Naive thymus-derived CD4-positive, alpha-beta T cell (primary cell): ENCODE measurements at places on chromosomes 7 and 10. TPM values are rescaled to one million over a fixed set of nuclear protein-coding genes. Genes with fewer than 3 reads are reported as not detected.

TFAM gene
- polyA plus RNA-seq: 43.5 TPM

CLDN3 gene
- not detected for polyA plus RNA-seq

NRAP gene
- polyA plus RNA-seq: not detected

NIPSNAP2 gene
- polyA plus RNA-seq: 38.0 TPM

ANKRD1 gene
- not detected for polyA plus RNA-seq

FFAR4 gene
- polyA plus RNA-seq: not detected

FOXI2 gene
- polyA plus RNA-seq: not detected

TMEM176A gene
- 0.35 TPM for polyA plus RNA-seq

INHBA gene
- polyA plus RNA-seq: not detected

GRCh38 chr7:99032928-99033327 is 111.0 kb downstream of the SMURF1 start:
- no peak for DNase-seq

DNA sequence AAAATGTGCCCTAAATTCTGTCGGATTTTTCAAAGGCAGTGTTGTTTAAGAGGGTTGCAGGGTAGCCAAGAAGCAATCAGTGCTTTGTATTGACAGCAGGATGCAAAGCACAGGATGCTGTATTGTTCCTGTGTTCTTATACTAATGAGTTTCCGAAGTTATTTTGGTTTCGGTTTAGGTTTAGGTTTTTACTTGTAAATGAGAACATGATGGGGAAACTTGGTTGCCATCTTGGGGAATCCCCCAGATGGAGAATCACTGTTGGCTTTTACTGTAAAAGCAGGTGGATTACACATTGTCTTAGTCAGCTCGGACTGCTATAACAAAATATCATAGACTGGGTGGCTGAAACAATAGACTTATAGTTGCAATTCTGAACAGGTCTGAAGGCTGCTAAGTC is 72.1 kb downstream of the INHBA start:
- DNase-seq: no peak

GRCh38 chr10:62614389-62615157 is 189.9 kb upstream of the ADO start:
- DNase-seq: no peak

GRCh38 chr10:23155169-23155568 is 36.9 kb upstream of the PTF1A start:
- no peak for DNase-seq

- DNase-seq: no peak
These were observed 21.8 kb upstream of the LOXL4 start for GRCh38 chr10:98289802-98290209.

DNA sequence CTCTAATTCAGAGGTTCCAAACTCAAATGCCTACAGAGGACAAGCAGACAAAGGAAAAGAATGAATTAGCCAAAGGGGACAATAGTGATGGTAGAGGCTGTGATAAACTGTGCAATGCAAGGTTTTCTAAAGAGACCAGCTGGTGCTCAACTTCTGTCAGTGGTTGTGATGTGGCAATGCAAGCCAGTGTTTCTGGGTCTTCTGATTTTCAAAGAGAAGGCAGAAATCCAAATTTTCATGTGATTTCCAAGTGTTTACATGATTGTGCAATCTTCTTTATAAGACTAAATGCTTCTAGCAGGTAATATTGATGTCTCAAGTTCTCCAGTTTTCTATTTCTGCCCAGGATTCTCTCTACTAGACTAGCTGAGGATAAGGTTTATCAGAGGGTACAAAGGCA is 135.9 kb downstream of the PCDH15 start:
- no peak for DNase-seq

DNA sequence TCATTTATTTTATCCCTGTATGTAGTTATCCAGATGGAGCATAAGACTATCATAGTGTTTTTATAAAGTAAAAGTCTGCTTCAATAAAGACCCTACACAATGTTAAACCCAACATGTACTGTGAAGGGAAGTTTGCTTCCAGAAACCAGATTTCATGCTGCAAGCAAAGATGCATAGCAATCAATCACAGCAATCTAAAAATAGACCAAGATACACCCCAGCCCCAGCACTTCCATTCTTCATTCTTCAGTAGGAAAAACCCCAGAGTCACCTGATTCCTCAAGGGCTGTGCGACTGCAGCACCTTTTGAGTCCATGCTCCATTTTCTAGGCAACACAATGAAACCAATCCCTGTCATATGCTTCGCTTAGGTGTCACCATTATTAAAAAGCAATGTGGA is 66.9 kb upstream of the PDE1C start:
- DNase-seq: no peak

DNA sequence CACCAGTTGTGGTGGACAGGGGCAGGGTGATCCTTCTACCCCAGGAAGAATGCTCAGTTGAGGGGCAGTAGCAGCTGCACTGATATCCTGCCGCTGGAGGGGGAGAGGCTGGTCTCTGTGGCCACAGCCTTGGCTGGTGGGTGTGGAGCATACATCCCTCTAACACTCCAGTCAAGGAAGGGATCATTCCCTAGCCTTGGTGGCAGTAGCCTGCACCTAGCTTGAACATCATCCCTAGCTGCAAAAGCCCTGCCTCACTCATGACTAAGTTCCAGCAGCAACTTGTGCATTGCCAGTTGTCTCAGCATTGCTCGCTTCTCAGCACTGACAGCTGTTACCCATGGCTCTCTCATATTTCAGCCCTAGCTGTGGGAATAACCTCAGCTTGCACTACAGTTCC is 688.9 kb upstream of the POT1 start:
- DNase-seq: no peak

DNA sequence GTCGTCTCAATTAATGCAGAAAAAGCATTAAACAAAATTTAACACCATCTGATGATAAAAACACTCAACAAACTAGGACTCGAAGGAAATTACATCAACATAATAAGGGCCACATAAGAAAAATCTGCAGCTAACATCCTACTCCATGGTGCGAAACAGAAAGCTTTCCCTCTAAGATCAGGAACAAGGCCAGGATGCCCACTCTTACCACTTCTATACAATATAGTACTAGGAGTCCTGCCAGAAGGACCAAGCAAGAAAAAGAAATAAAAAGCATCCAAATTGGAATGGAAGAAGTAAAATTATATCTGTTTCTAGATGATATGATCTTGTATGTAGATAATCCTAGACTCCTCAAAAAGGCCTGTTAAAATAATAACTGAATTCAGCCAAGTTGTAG is 143.8 kb upstream of the GPR22 start:
- no peak for DNase-seq

- no peak for DNase-seq
These were observed 4.3 kb upstream of the KAT6B start for GRCh38 chr10:74822101-74822500.

- DNase-seq: no peak
These were observed 71.7 kb upstream of the TPK1 start for GRCh38 chr7:144907577-144907976.

DNA sequence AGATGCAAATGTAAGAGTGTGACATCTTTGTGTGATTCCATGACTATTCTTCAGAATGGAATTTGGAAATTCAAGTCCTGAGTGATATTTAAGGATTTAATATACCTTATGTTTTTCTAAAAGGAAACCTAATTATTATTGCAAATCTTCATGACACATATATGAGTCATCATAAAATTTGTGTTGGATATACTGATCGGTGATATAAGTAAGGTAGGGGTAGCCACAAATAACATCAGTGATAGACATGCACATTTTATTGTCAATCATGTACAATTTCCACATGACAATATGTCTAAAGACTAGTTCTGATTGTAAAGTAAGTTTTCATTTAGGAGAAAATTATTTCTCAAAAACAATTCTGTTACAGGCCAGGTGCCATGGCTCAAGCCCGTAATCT is 59.7 kb upstream of the AGMO start:
- no peak for DNase-seq

- peak; percentile 44 for DNase-seq
These were observed 70.6 kb downstream of the FOXL3 start for GRCh38 chr7:360454-361100.
